ENCODE measurements at places on chromosomes 1 and 21. TPM values are rescaled to one million over a fixed set of nuclear protein-coding genes. Genes with fewer than 3 reads are reported as not detected.

DNA sequence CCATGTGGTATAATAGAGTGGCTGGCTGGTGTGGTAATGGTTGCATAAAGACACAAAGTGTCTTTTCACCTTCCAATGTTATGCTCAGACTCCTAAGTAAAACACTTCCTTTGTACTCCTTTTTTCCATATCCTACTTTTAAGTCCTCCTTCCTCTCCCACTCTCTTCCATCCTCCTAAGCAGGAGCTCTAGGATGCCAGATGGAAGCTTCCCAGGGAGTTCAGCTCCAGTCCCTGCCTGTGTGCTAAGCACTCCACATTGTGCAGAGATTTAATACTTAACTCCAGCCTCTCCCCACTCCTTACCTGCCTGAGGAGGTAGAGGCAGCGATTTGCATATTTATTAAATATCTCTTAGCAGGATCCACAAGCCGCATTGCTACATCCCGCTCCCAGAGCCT, 60.5 kb upstream of the IGSF21 start:
- DNase-seq = no peak

GRCh38 chr1:167210966-167211674, 9.6 kb upstream of the POU2F1 start:
- no peak for DNase-seq

DNA sequence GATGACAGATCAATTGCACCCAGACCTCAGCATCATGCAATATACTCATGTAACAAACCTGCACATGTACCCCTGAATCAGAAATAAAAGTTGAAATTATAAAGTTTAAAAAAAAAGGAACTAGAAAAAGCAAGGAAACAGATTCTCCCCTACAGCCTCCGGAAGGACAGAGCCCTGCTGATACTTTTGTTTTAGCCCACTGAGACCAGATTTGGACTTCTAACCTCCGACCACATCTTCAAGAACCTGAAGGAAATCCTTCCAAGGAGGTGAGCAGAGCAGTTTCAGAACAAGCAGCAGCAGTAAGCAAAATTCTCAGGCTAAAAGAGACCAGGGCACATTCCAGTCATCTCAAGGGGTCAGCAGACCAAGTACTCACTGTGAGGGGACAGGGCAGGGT, 54.5 kb downstream of the TM2D1 start:
- DNase-seq = no peak

The TSSK3 gene
- 2.9 TPM for total RNA-seq

- DNase-seq = no peak
These were observed 15.7 kb downstream of the HYI start for GRCh38 chr1:43438006-43438405.

DNA sequence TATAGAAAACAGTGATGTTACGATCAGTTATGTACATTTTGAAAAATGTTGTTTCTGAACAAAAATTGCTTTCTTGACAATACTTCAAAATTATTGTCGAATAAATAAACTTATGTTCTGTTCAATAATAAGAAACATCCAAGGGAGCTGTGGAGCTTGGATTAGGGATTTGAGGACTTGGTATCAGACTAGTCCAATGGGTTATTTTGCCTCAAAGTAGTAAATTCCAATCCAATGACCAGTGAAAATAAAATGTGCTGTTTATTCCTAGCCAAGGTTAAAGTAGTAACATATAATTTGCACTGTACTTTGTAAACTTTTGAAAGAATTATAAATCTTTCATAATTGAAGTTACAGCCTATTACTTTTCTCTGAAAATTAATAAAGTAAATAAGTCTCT, 79.1 kb upstream of the IVNS1ABP start:
- DNase-seq = no peak

The SPRR2A gene
- total RNA-seq = not detected

The FMO5 gene
- 0.91 TPM for total RNA-seq

DNA sequence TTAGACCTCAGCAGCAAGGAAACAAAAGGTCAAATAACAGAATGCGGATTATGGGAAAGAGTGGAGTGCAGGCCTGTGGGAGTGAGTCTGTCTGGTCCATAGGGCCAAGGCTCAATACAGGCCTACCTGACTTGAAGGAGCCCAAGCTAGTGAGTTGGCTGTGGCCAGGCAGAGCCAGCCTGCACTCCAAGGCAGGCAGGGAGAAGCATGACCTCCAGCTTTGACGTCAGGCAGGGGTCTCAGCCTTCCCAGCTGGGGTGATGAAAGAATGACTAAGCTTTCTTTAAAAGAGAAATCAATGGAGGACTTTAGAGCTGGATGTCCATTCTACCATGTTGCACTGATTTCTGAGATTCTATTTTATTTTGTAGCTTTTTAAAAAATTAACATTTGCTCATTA, 62.8 kb downstream of the RHOU start:
- no peak for DNase-seq

The PLA2G2D gene
- total RNA-seq = not detected

- no peak for DNase-seq
These were observed 4.3 kb upstream of the CCN1 start for GRCh38 chr1:85576266-85576641.

All from naive thymus-derived CD8-positive, alpha-beta T cell (primary cell).